MCF 10A (cell line): ENCODE measurements at places on chromosomes 4 and X. TPM values are rescaled to one million over a fixed set of nuclear protein-coding genes. Genes with fewer than 3 reads are reported as not detected.

DNA sequence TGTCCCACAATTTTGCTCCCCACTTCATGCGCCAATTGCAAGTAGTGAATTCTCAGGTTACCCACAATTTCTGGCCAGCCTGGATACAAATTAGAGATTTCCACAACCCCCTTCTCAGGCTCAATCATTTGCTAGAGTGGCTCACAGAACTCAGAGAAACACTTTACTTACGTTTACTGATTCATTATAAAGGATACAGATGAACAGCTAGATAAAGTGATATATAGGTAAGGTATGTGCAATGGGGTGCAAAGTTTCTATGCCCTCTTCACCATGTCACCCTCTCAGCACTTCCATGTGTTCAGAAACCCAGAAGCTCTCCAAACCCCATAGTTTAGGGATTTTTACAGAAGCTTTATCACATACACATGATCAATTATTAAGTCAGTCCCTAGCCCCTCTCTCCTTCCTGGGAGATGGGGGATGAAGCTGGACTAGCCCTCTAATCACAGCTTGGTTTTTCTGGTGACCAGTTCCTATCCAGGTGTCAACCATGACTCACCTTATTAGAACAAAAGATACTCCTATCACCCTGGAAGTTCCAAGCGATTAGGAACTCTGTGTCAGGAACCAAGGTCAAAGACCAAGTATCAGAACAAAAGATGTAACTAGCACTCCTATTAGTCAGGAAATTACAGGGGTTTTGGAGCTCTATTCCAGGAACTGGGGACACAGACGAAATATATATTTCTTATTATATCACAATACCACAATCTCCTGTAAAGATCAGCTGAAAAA lies 33.5 kb upstream of the PRRG1 start:
- peaks cover 60% of the 10 kb centered on the region for H3K27me3 ChIP-seq
- H3K36me3 ChIP-seq = no peaks in the 10 kb centered on the region
- H3K27ac ChIP-seq = no peak overlapping the region
- no peak overlapping the region for H3K4me3 ChIP-seq

Gene TMEM154
- total RNA-seq = 37.9 and 41.5 TPM in 2 replicates

DNA sequence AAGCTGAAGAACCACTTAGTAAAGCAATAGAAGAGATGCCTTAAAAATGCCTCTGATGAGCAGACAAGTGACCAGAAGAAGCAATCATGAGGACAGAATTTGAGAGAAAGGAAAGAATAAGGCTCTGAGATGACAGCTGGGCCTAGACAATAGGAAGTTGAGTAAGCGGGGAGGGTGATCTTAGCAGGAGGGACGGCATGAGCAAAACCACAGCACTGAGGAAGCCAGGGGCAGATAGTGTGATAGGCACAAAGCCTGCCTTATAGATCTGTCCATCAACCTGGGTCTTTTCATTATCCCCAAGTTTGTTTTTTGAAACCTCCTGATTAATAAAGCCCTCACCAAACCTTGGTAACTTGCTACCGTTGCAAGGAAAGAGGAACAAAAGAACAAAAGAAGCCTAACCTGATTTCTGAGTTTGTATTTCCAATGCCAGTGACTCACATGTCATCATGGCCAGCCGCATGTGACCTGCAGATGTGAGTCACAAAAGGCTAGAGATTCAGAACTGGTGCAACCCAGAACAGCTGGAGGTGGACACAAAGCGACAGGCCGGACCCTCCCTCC lies 55.7 kb upstream of the PPARGC1A start:
- no peaks in the 10 kb centered on the region for H3K36me3 ChIP-seq
- peaks cover 35% of the 10 kb centered on the region for H3K4me1 ChIP-seq
- no peaks in the 10 kb centered on the region for H3K27me3 ChIP-seq
- peak; percentile 65 for DNase-seq
- no peak overlapping the region for H3K4me3 ChIP-seq
- H3K27ac ChIP-seq = peak overlapping the region; percentile 57

DNA sequence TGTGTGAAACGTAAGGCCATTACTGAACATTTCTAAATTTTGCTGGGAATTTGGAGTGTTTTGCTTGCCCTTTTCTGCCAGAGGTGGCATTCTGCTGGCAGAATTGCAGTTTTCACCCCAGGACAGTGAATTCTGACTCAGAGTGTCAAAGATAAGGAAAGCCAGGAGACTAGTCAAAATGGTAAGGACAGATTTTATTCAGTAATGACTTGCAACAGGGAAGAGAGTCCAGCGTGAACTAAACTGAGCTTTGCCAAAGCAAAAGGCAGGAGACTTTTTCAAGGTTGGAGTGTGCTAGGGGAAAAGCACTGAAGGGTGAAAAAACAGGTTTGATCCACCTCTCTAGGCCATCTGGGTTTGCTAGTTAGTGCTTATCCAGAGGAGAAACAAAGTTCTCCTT lies 19.4 kb downstream of the MRFAP1 start:
- no peak for DNase-seq
- no peaks in the 10 kb centered on the region for H3K36me3 ChIP-seq
- no peaks in the 10 kb centered on the region for H3K27me3 ChIP-seq
- H3K4me1 ChIP-seq = no peaks in the 10 kb centered on the region
- no peak overlapping the region for H3K4me3 ChIP-seq

Gene NHS
- 3.6 and 6.2 TPM in 2 replicates for total RNA-seq

DNA sequence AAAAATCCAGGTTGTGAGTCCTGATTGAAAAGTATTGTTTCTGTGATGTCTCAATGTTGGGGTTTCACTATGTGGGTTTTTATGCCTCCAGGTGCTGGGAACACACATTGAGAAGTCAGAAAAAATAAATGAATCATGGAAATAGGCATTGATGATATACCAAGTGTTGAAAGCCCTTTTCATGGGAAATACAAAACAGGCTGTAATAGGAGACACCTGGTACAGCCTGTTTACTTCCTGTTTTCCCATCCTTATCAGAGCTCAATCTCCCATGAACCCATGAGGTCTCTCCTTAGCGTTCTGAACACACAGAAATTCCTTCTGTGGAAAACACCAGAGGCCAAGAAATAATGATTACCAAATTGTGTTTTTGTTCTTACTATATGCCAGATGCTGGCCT lies 106.3 kb upstream of the BOD1L1 start:
- no peak overlapping the region for H3K27ac ChIP-seq
- no peaks in the 10 kb centered on the region for H3K27me3 ChIP-seq
- no peaks in the 10 kb centered on the region for H3K36me3 ChIP-seq
- peak; percentile 4 for DNase-seq
- H3K4me3 ChIP-seq = no peak overlapping the region

- no peaks in the 10 kb centered on the region for H3K36me3 ChIP-seq
- peaks cover 36% of the 10 kb centered on the region for H3K4me1 ChIP-seq
- H3K27me3 ChIP-seq = peaks cover 14% of the 10 kb centered on the region
These were observed 56.8 kb downstream of the LGI2 start for GRCh38 chr4:24973747-24974601.

DNA sequence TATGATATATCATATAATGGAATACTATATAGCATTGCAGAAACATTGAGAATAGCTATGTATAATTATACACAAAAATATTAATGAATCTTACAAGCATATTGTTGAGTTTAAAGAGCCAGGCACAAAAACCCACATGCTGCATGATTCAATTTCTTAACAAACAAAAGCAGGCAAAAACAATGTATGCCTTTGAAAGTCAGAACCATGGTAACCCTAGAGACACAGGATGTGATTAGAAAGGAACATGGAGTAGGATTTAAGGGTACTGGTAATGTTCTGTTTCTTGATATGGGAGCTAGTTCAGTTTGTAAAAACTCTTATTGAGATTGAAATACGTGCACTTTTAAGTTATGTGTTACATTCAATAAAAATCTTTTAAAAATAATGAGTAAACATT lies 21.5 kb downstream of the CXCL8 start:
- peaks cover 6% of the 10 kb centered on the region for H3K4me1 ChIP-seq
- no peak for DNase-seq
- H3K27ac ChIP-seq = no peak overlapping the region

- DNase-seq = no peak
- H3K36me3 ChIP-seq = no peaks in the 10 kb centered on the region
- H3K27ac ChIP-seq = peak overlapping the region; percentile 35
- H3K4me3 ChIP-seq = no peak overlapping the region
These were observed 410.2 kb upstream of the CT83 start for GRCh38 chrX:116872931-116873330.

DNA sequence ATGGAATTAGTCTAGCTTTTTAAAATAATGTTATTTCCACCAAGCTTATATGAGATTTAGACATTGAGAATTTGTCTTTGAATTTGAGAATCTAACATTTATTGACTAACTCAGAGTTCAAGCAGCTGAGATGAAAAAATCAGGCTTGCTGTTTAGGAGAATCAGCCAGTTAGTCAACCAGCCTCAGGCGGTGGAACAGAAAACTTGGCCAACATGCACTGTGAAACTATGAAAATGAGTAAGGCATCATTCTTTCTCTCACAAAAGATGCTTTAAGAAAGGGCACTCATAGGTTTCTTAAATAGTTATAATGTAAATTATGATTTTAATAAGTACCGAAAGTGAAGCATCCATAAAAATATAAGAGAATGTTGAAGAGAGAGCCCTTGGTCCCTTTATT lies 84.2 kb downstream of the NFKB1 start:
- H3K27ac ChIP-seq = no peak overlapping the region
- DNase-seq = peak; percentile 17
- H3K36me3 ChIP-seq = peaks cover 87% of the 10 kb centered on the region
- H3K4me3 ChIP-seq = no peak overlapping the region

GRCh38 chrX:2692221-2693112 lies 1.4 kb downstream of the CD99 start:
- peak overlapping the region; percentile 96 for H3K27ac ChIP-seq
- H3K4me1 ChIP-seq = peaks cover 26% of the 10 kb centered on the region
- DNase-seq = peak; percentile 38
- H3K4me3 ChIP-seq = peak overlapping the region; percentile 94
- H3K36me3 ChIP-seq = peaks cover 23% of the 10 kb centered on the region

- H3K27me3 ChIP-seq = no peaks in the 10 kb centered on the region
- DNase-seq = no peak
- no peak overlapping the region for H3K27ac ChIP-seq
- no peaks in the 10 kb centered on the region for H3K36me3 ChIP-seq
- H3K4me3 ChIP-seq = no peak overlapping the region
These were observed 44.1 kb upstream of the PRKX start for GRCh38 chrX:3757510-3758025.

GRCh38 chr4:52825460-52826090 lies 36.5 kb upstream of the RASL11B start:
- H3K27ac ChIP-seq = peak overlapping the region; percentile 95
- no peak overlapping the region for H3K4me3 ChIP-seq
- H3K27me3 ChIP-seq = no peaks in the 10 kb centered on the region
- no peak for DNase-seq
- H3K4me1 ChIP-seq = peaks cover 38% of the 10 kb centered on the region
- no peaks in the 10 kb centered on the region for H3K36me3 ChIP-seq

GRCh38 chrX:98548519-98548918 lies 1664.8 kb downstream of the RPA4 start:
- no peaks in the 10 kb centered on the region for H3K36me3 ChIP-seq
- H3K27ac ChIP-seq = no peak overlapping the region
- H3K4me3 ChIP-seq = no peak overlapping the region
- peaks cover 52% of the 10 kb centered on the region for H3K27me3 ChIP-seq

DNA sequence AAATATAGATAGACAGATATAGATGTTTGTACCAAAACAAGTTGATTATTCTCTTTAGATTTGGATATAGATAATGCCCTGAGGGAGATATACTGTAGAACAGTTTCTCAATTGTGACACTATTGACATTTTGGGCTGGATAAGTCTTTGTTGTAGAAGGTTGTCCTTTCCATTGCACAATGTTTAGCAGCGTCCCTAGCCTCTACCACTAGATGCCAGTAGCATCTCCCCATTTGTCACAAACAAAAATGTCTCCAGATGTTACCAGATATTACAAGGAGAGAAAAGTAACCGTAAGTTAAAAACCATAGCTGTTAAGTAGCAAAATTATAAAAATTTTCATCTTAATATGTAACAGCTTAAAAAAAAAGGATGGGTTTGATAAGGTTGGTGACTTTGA lies 2595.3 kb downstream of the ARAP2 start:
- no peaks in the 10 kb centered on the region for H3K27me3 ChIP-seq
- peak; percentile 42 for DNase-seq
- peaks cover 5% of the 10 kb centered on the region for H3K36me3 ChIP-seq
- H3K4me1 ChIP-seq = peaks cover 7% of the 10 kb centered on the region
- H3K4me3 ChIP-seq = no peak overlapping the region
- H3K27ac ChIP-seq = no peak overlapping the region

- no peaks in the 10 kb centered on the region for H3K36me3 ChIP-seq
- H3K27ac ChIP-seq = no peak overlapping the region
- H3K27me3 ChIP-seq = no peaks in the 10 kb centered on the region
- no peak for DNase-seq
These were observed 170.2 kb upstream of the PCDH18 start for GRCh38 chr4:137702512-137702911.

- H3K4me1 ChIP-seq = peaks cover 5% of the 10 kb centered on the region
- no peak overlapping the region for H3K4me3 ChIP-seq
- H3K27ac ChIP-seq = no peak overlapping the region
- no peaks in the 10 kb centered on the region for H3K36me3 ChIP-seq
- DNase-seq = no peak
These were observed 32.6 kb downstream of the ADAMTS3 start for GRCh38 chr4:72536443-72536842.

GRCh38 chr4:6944301-6945051 lies 34.9 kb downstream of the TBC1D14 start:
- H3K4me1 ChIP-seq = peaks cover 32% of the 10 kb centered on the region
- no peaks in the 10 kb centered on the region for H3K27me3 ChIP-seq
- no peak overlapping the region for H3K27ac ChIP-seq
- DNase-seq = no peak

- no peaks in the 10 kb centered on the region for H3K36me3 ChIP-seq
- H3K27ac ChIP-seq = no peak overlapping the region
- no peak for DNase-seq
- no peaks in the 10 kb centered on the region for H3K4me1 ChIP-seq
- H3K27me3 ChIP-seq = no peaks in the 10 kb centered on the region
- no peak overlapping the region for H3K4me3 ChIP-seq
These were observed 52.4 kb downstream of the EDNRA start for GRCh38 chr4:147533331-147533730.

Gene PNMA6F
- not detected in 2 replicates for total RNA-seq

DNA sequence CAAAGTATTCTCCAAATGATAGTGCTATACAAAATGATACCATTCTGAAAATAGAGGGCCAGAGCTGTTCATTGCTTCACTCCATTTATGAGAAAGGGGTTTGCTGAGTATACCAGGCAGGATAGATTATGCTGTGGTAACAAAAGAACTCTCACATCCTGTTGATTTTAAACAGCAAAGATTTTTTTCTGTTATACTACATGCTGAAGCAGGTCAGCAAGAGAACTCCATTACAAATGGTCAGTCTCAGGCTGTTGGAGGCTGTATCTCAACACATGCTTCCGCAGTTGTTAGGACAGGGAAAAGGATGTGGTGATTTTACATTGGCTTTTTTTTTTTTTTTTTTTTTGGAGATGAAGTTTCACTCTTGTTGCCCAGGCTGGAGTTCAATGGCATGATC lies 13.7 kb upstream of the KLHL5 start:
- no peak for DNase-seq
- H3K4me1 ChIP-seq = peaks cover 27% of the 10 kb centered on the region
- H3K4me3 ChIP-seq = no peak overlapping the region
- no peaks in the 10 kb centered on the region for H3K27me3 ChIP-seq

Gene MAOA
- 8.2 and 9.8 TPM in 2 replicates for total RNA-seq

Gene SMR3B
- not detected in 2 replicates for total RNA-seq

- no peak within 1 kb of the TSS for H3K4me3 ChIP-seq
- no peaks in the 10 kb centered on the region for H3K4me1 ChIP-seq
- H3K27me3 ChIP-seq = peaks cover 33% of the 10 kb centered on the region
- H3K36me3 ChIP-seq = no peaks in the 10 kb centered on the region
- H3K27ac ChIP-seq = no peak within 1 kb of the TSS
These were observed at the start of gene MAGEB2 for GRCh38 chrX:30215357-30215843. Gene MAGEB2, plus strand, starts transcription at chrX:30215563. Its CDS starts 3,018 bp downstream, at chrX:30218581.

- H3K4me1 ChIP-seq = no peaks in the 10 kb centered on the region
- no peak overlapping the region for H3K27ac ChIP-seq
- no peaks in the 10 kb centered on the region for H3K36me3 ChIP-seq
- no peaks in the 10 kb centered on the region for H3K27me3 ChIP-seq
These were observed 354.4 kb upstream of the CLNK start for GRCh38 chr4:11038926-11039325.
